NCI-H187 (cell line): ENCODE measurements at places on chromosomes 5 and 9.

GRCh38 chr5:159893040-159893695 lies 23.1 kb upstream of the ADRA1B start:
- no peak for DNase-seq

DNA sequence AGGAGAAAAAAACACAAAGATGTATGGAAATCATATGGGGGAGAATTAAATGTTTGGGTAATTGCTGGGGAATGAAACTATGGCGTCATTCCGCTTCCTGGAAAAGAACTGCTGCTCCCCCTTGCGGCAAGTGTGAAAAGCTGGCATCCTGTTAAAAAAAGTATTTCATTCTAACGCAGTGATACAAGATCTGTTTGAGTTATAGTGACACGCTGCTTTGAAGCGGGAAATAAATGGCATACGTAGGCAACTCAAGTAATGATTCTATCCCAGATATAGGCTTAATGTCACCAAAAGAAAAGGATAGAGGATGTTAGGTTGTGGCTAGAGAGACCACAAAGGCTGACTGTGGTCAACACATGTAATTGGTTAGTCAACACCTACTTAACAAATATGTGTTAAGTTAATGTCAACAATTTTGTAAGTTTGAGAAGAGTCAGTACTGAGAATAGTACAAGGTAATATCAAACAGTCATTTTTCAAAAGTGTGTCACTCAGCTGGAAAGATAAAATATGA lies 70.2 kb upstream of the ALDH1A1 start:
- no peak for DNase-seq

- DNase-seq = no peak
These were observed 106.4 kb downstream of the PSD2 start for GRCh38 chr5:139901986-139902385.

- no peak for DNase-seq
These were observed 601.0 kb upstream of the ACO1 start for GRCh38 chr9:31783491-31783890.

DNA sequence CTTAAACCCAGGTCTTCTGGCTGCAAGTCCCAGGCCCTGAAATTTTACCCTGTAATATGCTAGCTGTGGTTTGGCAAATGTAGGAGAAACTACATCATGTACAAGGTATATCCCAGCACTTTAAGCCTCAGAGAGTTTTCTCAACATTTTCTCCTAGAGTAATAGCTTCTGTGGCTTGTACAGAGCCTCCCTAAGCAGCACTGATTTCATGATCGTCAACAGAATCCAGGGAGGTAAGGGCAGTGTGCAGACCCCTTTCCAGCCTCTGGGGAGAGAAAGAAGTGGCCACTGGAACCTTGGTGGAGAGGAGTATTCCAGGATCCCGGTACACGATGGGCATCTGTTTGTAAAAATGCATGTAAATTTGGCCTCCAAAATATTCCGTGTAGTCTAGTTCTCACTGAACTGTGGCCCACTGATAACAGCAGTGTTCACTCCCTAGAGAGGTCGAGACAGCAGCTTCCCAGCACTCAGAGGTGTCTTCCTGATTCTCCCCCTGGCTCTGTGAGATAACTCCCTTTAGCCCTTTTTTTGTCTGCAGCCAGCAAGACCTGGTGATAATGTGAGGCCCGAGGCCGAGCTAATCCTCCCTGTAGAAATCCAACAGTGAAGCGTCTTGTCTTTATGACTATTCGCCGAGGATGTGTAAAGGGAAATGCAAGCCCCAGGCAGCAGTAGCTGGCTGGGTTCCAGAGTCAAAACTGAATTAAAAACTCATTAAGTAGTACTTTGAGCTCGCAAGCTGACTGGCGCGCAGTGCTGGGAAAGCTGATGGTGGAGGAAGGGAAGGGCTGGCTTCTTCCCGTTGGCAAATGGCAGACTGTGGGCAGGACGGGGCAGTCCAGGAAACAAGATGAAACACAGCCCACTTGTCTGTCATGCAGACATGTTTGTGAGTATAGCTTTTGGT lies 59.0 kb downstream of the MAP1B start:
- DNase-seq = peak; percentile 33

DNA sequence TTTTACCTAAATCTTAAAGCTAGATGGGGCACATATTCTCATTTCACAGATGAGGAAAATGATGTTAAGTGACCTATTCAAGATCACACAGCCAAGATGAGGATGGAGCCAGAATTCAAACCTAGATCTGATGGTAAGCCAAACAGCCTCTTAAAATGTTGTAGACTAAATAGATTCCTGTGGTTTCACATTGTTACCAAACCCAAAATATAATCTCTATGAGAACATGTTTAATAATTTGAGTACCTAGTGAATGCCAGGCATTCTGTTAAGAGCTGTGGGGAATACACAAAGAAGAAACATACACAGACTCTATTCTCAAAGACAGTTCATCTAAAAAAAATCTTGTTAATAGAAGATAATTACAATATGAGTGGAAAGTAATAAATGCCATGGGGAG lies 25.2 kb downstream of the HOMER1 start:
- no peak for DNase-seq

DNA sequence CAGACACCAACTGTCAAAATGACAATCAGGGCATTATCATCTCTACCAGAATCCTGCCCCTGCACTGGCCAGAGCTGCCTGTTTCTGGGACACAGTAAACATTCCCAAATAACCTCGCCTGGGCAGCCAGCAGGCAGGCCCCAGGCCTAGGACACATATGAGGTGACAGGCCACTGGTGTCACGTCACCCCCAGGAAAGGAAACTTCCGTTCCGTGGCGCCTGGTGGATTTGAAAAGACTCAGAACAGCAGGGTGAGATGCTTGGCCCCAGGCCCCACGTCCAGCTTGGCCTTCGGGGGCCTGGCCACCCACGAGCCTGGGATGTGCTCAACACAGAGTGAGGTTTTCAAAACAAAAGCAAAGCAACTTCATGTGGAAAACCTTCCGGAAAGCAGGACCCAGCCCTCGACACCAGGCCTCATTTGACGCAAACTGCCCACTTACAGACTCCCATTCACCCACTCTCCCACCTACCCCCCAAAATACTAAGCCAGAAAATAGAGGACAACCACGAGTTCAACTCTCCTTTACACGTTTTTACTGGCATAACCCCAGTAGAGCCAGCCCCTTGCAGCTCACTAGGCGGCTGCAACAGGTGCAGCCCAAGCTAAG lies 1.2 kb downstream of the SEMA4D start:
- no peak for DNase-seq

DNA sequence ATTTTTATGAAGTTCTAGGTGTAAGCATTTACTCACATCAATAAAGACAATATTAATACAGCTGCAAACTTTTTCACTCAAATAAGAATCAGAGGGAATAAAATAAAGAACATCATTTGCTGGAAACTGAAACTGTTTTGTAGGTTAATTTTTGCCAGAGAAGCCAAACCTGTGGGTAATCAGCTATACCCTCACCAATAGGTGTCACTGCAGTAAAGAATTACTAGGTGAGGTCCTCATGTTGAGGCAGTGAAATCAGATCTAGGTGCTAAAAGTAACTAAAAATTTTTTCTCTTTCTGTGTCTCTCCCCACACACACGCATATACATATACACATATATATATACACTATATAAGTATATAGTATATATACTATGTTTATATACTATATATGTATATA lies 1016.3 kb upstream of the SEMA6A start:
- DNase-seq = no peak
